Occipital lobe (tissue), 3 donors: ENCODE measurements at places on chromosomes 5 and 9. TPM values are rescaled to one million over a fixed set of nuclear protein-coding genes. Genes with fewer than 3 reads are reported as not detected.

Gene GRAMD2B
- total RNA-seq = 11.2 TPM

Gene ARL14EPL
- not detected for total RNA-seq

Gene PTPN3
- total RNA-seq = 5.3 TPM

Gene LCN1
- not detected for total RNA-seq

Gene TMC1
- 0.78 TPM for total RNA-seq

Gene C5orf58
- total RNA-seq = not detected

Gene KCTD16
- total RNA-seq = 23.6 TPM

GRCh38 chr5:58851153-58851552 is 268.3 kb downstream of the RAB3C start:
- no peak for DNase-seq

- DNase-seq = no peak
Measured at GRCh38 chr9:75019022-75019421, 9.1 kb downstream of the CARNMT1 start.

GRCh38 chr5:120452471-120452870 is 11.6 kb upstream of the PRR16 start:
- DNase-seq = no peak

DNA sequence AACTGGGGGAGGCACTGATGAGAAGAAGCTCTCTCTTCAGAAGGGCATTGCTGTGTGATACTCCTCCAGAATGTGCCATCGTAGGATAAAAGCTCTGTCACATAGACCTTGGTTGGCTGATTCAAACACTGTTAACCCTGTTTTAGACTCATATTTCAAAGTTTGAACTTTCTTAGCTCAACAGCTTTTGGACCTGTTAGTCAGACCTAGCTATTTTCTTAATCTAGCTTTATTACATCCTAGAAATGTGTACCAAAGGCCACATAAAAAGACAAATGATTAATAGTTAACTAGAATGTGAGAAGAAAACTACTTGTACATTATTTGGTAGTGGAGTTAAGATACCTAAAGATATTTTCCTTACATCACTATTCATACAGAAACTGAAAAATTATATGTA is 4.3 kb downstream of the RHOBTB3 start:
- no peak for DNase-seq

GRCh38 chr5:171469326-171469725 is 49.9 kb downstream of the FGF18 start:
- no peak for DNase-seq

DNA sequence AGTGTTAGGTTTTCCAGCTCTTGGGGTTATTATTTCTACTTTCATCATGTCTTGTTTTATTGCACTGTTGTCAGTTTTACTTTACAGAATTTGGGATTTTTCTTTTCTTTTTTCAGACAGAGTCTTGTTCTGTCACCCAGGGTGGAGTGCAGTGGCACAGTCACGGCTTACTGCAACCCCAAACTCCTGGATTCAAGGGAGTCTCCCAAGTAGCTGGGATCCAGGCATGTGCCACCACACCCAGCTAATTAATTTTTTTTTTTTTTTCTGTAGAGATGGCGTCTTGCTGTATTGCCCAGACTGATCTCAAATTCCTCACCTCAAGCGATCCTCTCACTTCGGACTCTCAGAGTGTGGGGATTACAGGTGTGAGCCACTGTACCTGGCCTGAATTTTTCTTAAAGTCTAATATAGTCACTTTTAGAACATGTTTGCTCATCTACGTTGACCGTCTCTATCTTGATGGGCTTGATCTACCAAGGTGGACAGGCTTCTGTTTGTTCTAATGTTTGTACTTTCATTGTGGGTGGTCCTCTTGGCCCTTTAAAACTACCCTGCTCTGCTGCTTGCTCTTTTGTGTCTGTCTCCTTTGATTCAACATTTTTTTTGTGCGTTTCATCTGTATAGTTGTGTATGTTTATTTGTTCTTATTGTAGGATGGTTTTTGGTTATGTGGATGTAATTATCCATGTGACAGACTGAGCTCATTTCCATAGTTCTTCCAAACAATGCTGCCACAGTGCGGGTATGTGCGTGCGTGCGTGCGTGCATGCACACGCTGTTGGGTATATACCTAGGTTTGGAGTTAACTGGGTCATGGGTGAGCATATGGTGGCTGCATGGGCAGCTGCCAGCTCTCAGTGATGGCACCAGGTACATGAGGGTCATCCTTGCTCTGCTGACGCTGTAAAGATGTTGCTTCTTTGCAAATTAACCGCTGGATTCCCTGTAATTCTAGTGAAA is 18.1 kb downstream of the PRRC2B start:
- DNase-seq = no peak

- no peak for DNase-seq
Measured at GRCh38 chr5:107808671-107809137, 138.0 kb upstream of the EFNA5 start.

GRCh38 chr5:134967607-134968006 is at the start of gene CATSPER3:
CATSPER3 (plus strand) TSS chr5:134967907; CDS start chr5:134967992, 85 bp downstream.
- no peak for DNase-seq

- no peak for DNase-seq
Measured at GRCh38 chr5:61098251-61098995, 63.8 kb downstream of the SMIM15 start.

- DNase-seq = no peak
Measured at GRCh38 chr5:56700711-56701110, 114.6 kb upstream of the MAP3K1 start.

- DNase-seq = no peak
Measured at GRCh38 chr9:3215658-3216057, 310.1 kb downstream of the RFX3 start.

DNA sequence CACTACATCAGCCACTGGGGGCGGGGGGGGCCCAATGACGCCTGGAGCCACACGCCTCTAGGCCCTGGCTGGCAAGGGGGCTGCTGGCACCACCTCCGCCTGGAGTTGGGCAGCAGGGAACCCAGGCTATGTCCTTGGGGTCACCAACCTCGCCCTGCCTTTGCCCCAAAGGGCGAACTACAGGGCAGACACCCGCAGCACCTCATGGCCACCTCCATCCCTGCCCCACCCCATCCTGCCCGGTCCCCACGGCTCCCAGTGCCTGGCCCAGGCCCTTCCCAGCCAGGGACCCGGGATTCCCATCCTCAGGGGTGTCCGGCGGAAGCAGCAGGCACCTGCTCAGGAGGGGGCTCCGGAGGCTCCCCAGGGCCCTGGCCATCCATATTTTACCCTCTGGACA is 37.0 kb downstream of the NACC2 start:
- DNase-seq = no peak

- no peak for DNase-seq
Measured at GRCh38 chr9:137717776-137718327, 99.0 kb downstream of the EHMT1 start.

- no peak for DNase-seq
Measured at GRCh38 chr5:42285230-42285629, 138.0 kb upstream of the GHR start.

- DNase-seq = no peak
Measured at GRCh38 chr5:142680605-142681259, 5.2 kb downstream of the FGF1 start.

DNA sequence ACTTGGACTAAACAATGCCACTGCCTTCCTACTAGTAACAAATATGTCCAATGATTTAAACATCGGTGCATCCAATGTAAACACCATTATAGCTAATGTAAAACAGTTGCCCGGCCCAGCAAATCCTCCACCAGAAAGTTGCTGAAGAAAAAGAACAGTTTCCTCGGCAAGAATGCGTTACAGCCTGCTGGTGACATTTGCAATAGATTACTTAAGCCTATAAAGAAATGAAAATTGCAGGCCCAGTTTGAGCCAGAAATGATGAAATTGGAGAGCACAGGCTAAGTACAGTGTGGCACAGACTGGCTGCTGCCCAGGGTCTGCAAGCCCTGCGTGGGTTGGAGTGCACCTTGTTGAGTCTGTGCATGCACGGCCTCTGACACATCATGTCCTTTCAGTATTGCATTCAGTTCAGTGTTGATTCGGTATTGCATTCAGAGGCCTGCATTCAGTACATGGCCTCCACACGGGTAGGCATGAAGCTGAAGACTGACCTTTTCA is 406.0 kb upstream of the KLF4 start:
- no peak for DNase-seq

DNA sequence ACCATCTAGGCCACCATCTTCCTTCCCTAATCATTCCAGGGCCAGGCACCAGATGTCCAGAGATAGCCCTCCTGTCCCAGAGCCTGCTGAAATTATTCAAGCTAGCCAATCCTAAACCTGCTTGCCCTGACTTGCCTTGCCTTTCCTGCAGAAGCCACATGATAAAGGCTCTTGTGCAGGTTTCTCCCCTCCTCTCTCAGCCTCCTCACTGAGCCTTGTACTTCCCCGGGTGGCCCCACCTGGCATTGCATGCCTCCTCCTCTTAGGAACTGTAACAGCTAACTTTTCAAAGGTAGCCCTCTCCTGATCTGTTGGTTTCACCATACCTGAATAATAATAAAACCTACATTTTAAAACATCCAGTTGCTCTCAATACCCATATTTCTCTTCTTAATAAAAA is 42.6 kb downstream of the DIRAS2 start:
- DNase-seq = no peak

GRCh38 chr5:155772009-155772662 is 554.8 kb upstream of the SGCD start:
- no peak for DNase-seq
